ENCODE measurements at places on chromosomes 5 and 9.
A peak's percentile ranks its signal among the peaks of the same experiment; 100 is the strongest.

- DNase-seq, result no peak
Measured at GRCh38 chr9:7363777-7364477, 435.7 kb downstream of the DMAC1 start.

- no peak for DNase-seq
Measured at GRCh38 chr5:135382106-135382790, 16.8 kb downstream of the MACROH2A1 start.

DNA sequence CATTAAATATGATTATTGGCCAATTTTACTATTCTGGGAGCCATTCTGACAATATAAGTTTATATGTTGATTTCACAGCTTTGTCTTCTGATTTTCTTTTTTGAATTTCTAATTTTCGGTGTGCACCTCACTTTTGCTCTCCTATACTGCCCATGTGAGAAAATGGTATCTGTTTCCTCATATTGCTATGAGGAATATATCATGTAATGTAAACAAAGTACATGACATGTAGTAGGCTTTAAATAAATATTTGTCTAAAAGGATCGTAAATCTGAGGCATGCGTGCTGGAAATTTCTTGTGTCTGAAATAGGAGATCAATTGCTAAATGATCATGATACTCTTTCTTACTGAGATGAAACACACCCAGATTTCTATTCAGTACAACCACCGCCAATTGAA is 119.9 kb downstream of the ZDHHC21 start:
- no peak for DNase-seq

- DNase-seq, result no peak
Measured at GRCh38 chr9:15101095-15101494, 190.9 kb upstream of the FREM1 start.

GRCh38 chr9:90032296-90033027 is 427.6 kb downstream of the GADD45G start:
- no peak for DNase-seq

- no peak for DNase-seq
Measured at GRCh38 chr5:109573766-109574165, 116.0 kb upstream of the MAN2A1 start.

DNA sequence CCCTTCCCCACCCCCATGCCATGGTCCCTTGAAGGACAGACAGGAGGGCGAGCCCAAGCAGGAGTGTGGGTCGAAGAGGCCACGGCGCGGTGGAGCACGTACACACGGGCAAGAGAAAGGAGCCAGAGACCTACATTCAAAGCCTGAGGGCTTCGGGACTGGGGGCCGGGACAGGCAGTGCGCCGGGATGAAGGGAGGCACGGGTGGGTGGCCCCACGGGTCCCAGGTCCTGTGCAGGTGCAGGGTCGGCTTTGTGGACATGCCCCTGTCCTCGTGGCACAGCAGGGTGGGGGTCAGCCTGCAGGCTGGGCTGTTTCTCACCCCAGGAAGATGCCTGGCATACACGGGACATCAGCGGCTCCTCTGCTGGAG is 9.8 kb downstream of the LRRC26 start:
- DNase-seq, result no peak

- DNase-seq, result no peak
Measured at GRCh38 chr5:160478163-160478562, 56.5 kb downstream of the PTTG1 start.

- DNase-seq, result no peak
Measured at GRCh38 chr5:173843794-173844193, 44.4 kb upstream of the CPEB4 start.

DNA sequence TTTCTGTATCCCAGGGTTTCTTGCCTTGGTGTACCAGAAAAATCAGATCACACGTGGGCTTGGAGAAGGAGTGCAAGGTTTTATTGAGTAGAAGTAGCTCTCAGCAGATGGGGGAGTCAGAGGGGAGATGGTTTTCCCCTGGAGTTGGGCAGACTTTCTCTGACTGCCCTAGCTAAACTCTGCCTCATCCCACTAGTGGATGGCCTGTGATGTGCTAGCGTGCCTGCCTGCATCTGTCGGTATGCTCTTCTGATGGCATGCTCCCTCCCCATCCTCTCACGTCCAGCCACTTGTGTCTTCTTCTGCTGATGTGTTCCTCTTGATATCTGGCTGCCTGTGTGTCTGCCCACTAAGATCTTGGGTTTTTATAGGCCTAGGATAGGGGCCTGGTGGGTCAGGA is 616.1 kb upstream of the RGMB start:
- DNase-seq, result no peak

DNA sequence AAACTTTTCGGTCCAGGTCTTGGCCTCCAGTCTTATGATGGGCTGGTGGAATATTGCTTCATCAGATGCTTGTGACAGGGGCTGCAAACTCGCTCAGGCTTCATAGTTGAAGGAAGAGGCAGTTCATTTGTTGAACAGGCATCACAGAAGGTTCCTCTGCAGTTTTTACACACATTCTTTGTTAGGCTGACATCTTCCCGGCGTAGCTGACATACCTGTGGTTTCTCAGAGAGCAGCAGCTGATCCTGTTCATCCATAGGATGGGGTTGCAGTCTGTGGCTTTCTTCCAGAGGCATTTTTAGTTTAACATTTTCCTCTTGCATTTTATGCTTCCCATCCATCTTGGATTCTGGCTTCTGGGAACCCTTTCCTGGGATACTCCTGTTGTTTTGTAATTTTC is 1255.2 kb downstream of the EFNA5 start:
- DNase-seq, result no peak

- no peak for DNase-seq
Measured at GRCh38 chr5:38250763-38251448, 7.5 kb upstream of the EGFLAM start.

- no peak for DNase-seq
Measured at GRCh38 chr9:99004717-99005460, 61.2 kb downstream of the COL15A1 start.

DNA sequence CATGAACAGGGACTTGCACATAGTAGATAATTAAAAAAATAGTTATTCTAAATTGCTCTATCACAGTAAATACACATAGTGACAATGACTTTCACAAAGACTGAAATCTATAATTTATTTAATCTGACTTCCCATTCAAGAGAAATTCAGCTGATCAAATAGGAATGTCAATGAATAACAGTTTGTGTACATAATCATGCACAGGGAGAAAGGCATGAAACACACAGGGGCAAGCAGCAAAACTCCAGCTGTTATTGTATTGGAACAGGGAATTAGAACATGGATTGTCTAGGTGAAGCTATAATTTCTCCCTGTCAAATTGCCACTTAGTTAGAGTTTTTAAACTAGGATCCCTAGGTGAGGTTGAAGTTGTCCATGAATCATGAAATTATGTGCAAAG is 99.9 kb downstream of the HCN1 start:
- DNase-seq, result no peak

DNA sequence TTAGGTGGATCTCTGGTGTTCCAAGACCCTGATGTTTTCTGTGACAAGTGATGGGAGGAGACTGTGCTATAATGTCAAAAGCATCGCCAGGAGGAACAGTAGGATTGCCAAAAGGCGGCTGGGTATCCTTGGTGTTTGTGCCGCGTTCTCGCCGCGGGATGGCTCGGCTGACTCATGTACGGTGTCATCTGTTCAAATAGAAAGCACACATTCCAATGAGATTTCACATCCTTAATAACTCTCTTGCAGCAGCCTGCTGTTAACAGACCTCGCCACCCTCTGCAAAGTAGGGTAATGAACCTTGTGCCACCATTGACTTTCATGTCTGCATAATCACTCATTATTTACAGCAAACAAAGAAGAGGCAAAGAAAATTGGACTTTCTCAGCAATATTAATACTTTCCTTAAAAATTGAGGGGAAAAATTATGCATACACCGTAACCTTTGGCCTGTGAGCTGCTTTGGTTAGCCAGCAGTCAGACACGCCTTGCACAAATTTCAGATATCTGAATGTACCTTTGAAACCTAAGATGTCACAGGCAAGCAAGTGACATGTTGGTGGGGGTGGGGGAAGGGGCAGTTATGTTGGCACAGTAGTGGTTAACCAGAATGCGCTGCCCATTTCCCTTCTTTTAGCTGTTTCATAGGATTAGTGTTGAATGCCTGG is 289.4 kb downstream of the EFNA5 start:
- DNase-seq, result peak; percentile 54

- no peak for DNase-seq
Measured at GRCh38 chr9:113614843-113615648, 151.5 kb downstream of the RGS3 start.

- no peak for DNase-seq
Measured at GRCh38 chr5:1899201-1899600, 16.5 kb upstream of the IRX4 start.

DNA sequence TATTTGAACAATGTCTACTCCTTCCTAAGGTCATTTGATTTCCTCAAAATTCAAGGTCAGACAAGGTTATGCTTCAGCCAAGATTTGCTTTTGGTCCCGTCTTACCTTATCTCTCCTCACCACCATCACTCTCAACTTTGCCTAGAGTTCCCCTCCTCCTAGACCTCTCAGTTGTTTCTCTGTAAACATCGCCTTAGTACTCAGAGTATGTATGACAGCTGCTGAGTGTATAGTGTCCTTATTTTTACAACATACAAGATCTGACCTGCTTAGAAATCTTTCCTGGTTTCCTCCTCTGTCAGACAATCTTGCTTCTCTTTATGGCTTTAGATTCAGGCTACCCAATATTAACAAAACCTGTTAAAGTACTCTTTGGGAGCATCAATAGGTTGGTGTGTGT is 50.0 kb upstream of the C6 start:
- DNase-seq, result no peak

- no peak for DNase-seq
Measured at GRCh38 chr5:20446121-20446520, 458.1 kb upstream of the CDH18 start.

DNA sequence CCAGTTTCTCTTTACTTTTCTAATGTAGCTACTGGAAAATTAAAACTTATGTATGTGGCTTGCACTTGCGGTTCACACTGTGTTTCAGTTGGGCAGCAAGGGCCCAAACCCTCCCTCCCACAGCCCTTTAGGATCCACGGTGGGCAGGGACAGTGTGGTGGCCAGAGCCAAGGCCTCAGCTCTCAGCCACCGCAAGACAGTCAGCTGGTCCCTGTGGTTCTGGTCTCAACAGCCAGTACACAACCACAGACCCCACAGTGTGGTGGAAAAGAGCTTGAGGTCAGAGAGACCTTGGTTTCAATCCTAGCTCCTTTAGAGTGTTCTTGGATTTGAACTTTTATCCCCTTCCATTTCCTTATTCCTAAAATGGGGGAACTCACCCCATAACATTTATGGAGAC is 153.0 kb upstream of the SMIM23 start:
- DNase-seq, result no peak

- no peak for DNase-seq
Measured at GRCh38 chr5:107564931-107565372, 105.8 kb downstream of the EFNA5 start.

- DNase-seq, result no peak
Measured at GRCh38 chr9:121326130-121326838, 43.8 kb downstream of the STOM start.

DNA sequence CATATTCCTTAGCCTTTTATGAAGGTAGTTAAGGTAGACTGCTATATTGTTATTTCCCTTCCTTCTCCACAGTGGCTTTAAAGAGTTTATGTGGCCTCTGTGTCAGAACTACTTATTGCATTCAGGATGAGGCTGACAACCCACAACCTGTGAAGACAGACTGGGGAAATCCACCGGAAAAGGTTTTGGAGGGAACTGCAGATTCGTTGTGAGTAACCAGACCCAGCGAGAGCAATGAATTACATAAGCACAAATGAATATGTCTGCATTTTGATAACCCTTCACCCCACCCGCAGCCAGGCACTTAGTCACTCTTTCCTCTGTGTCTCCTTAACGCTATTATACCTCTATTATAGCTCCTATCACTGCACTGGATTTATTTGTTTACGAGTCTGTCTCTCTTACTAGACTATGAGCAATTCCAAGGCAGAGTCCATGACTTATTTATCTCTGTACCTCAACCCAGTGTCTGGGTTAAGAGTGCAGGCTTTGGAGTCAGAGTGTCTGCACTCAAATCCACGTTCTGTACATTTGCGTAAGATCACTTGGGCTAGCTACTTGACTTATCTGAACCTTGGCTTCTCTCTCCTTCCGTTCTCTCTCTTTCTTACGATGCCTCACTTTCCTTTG is 19.2 kb downstream of the KCTD16 start:
- DNase-seq, result no peak

DNA sequence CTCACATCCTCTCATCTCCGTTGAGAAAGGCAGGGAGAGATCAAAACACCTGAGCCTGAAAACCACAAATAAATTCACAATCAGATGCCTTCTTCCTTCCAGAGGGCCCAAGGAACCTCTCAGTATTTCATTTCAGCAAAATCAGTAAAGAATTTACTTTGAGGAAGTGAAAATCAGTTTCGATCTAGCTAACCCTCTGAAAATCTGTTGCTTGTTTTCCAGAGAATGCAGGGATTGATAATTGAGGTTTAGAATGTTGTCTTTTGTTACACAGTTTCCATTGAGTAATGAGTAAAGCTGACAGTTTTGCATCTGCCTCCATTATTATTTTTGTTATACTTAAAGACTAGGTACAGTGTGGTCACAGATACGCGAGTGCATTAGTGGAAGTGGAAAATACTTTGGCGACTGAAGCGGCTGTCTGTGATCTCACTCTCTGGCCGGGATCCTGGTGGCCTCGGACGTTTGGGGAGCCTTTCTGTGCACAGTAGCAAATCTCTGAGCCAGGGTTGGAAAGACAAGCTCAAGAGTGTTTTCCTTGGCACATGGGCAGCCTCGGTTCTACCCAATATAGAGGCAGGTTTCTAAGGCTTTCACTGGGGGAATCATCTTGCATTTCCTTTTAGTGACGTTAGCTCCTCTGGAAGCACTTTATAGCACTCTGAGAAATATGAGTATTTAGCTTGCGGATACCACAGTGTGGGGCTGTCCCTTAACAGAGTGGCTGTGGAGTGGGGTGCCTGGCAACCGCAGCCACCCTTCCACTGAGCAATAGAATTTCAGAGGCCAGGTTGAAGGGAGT is 32.2 kb upstream of the ANGPTL2 start:
- DNase-seq, result no peak

GRCh38 chr5:145681686-145682085 is 153.5 kb downstream of the PRELID2 start:
- peak; percentile 71 for DNase-seq

DNA sequence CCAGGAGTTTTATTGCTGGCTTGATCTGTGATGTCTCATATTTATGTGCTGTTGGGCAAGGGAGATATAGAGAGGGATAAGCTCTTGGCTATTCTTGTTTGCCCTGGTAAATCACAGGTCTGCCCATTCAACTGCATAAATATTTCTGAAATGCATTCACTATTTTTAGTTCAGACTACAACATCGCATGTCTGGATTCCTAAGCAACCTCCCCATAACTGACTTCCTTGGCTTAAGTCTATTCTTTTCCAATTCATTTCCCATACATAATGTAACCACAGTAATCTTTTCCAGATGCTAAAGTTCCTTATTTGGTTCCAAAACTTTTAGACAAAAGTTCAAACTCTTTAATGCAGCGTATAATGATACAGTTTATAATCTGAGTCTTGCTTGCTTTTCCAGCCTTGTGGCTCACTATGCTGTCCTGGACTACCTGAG is 321.4 kb upstream of the ACTBL2 start:
- no peak for DNase-seq

GRCh38 chr5:95746722-95747679 is 15.9 kb downstream of the RHOBTB3 start:
- DNase-seq, result no peak

All from NCI-H524 (cell line).